NCI-H460 (cell line): ENCODE measurements at places on chromosomes 7 and 10. TPM values are rescaled to one million over a fixed set of nuclear protein-coding genes. Genes with fewer than 3 reads are reported as not detected.

The LRRC18 gene
- total RNA-seq: not detected in 2 replicates

The FAM237B gene
- not detected in 2 replicates for total RNA-seq

The EGFR gene
- 24.3 and 25.1 TPM in 2 replicates for total RNA-seq

The CALML5 gene
- total RNA-seq: not detected in 2 replicates

The TMEM229A gene
- not detected in 2 replicates for total RNA-seq

The CCL24 gene
- not detected in 2 replicates for total RNA-seq
